ENCODE measurements at places on chromosomes 3 and 15.

GRCh38 chr3:52890735-52891134, 6.6 kb downstream of the STIMATE start:
- DNase-seq, result no peak

DNA sequence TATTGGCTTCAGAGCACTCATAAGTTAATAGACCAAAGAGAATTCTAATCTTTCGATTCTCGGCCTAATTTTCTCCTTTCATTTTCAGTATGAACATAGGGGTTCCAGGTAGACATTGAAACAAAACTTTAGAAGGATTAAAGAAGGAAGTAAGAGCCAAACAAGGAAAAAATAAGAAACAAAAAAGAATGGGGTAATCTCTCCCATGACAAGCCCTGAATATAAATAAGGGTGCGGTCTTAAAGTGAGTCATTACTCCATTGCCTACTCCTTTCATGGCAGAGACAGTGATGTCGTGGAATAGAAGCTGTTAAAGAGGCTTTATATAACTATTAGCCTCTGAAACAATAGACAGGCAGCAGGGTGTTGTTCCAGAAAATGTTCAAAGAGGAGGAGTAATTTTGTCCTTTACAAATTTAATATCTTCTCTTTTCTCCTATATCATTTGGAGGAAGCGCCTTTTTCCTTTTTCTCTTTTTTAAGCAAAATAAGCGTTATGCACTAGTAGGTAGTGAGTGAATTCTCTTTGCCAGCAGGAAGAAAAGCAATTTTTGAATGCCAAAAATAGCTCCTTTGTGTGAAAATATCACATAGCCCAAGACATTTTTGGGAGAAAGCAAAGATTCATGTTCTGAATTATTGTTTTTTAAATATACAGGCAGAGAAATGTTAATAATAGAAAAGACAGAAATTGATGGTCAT, 607.9 kb upstream of the KCNMB2 start:
- no peak for DNase-seq

DNA sequence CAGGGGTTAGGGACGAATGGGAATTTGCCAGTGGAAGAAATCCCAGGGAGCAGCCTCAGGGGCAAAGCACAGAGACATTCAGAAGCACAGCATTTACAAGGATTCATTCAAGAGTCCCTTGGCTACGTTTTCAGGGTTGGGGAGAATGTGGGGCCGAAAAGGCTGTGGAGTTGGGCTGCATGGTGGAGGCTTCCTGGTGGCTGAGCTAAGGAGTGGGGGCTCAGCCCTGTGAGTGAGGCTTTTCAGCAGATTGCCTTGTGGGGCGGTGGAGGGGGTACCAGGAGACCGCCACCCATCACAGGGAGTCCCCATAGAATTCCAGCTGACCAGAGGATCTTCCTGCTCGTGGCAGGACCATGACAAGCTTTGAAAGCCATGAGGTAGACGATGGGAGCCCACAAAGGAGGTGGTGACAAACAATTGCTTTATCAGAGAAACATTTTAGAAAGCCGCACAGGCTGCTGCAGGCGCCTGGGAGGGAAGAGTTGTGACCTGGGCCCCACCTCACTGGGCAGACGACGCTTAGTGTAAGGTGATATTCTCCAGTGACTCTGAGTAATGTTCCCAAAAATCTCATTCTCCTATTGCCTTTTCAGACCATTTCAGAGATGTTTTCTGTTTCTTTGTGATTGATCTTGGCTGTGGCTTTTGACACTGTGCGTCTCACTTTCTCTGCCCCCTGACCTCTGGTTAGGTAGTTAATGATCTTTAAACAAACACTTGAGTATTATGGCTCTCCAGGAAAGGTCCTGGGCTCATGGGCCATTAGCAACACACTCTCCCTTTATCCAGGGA, 128.0 kb downstream of the DNAJB8 start:
- DNase-seq, result no peak

DNA sequence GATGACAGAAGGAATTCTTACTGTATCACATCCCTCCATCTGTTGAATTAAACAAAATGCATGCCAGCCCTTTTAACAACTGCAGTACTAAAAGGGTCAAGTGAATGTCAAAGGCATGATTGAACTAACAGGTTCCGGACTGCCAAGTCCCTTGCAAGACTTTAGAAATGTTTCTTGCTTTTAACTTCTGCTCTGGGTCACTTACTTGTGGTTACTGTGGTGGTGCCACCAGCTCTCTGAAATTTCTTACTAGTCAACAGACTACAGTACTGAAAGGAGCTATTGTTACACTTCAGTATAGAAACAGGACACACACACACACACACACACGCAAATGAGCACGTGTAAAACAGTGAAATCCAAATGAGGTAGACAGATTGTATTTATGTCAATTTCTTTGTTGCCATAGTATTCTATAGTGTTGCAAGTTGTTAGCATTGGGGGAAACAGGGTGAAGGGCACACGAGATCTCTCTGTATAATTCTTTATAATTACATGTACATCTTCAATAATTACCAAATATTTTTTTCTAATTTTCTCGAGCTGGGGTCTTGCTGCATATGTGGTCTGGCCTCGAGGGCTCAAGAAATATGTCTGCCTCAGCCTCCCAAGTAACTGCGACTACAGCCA, 79.9 kb upstream of the SLC25A26 start:
- no peak for DNase-seq

GRCh38 chr3:131756405-131756804, 253.6 kb upstream of the MRPL3 start:
- DNase-seq, result no peak
